ENCODE measurements at places on chromosomes 5 and 9. TPM values are rescaled to one million over a fixed set of nuclear protein-coding genes. Genes with fewer than 3 reads are reported as not detected.

DNA sequence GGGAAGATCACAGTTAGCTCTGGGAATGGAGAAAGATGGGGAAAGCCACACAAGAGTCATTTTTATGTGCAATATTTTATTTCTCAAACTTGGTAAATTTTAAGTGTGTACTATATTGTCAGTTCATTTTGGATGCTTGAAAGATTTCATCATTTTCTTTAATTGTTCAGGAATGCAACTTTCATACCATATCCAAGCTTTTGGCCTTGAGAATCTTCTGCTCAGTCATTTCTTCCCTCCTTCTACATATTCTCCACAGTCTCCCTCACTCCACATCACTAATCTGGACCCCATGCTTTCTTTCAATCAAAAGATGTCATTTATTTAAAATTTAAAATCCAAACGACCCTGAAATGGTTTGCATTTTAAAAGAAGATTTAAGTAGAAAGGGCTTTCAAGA lies 135.4 kb downstream of the FAM114A2 start:
- no peaks in the 10 kb centered on the region for H3K27me3 ChIP-seq
- H3K4me3 ChIP-seq, result no peak overlapping the region
- no peak for DNase-seq
- H3K36me3 ChIP-seq, result no peaks in the 10 kb centered on the region
- no peak overlapping the region for H3K27ac ChIP-seq
- no peaks in the 10 kb centered on the region for H3K4me1 ChIP-seq

DNA sequence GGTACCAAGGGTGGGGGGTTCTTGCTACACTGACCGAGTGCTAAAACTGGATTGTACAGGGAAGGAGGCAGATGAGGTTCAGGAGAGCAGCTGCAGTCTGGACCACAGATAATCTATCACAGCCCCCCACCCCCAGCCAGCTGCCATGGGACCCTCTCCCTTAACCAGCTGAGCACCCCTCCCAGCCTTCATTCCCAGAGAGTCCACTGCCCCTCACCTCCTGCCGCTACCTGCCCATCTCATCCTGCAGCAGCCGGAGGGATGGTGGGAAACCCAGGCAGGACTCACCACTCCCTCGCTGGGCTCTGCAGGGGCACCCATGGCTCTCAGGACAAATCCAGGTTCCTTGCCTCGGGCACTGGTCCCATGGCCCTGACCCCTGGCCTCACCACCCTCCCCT lies 66.7 kb downstream of the MRPL36 start:
- H3K27ac ChIP-seq, result no peak overlapping the region
- no peaks in the 10 kb centered on the region for H3K4me1 ChIP-seq
- no peak for DNase-seq
- no peaks in the 10 kb centered on the region for H3K27me3 ChIP-seq
- H3K4me3 ChIP-seq, result no peak overlapping the region
- no peaks in the 10 kb centered on the region for H3K36me3 ChIP-seq

- H3K4me3 ChIP-seq, result no peak overlapping the region
- H3K27ac ChIP-seq, result no peak overlapping the region
- H3K36me3 ChIP-seq, result no peaks in the 10 kb centered on the region
- H3K4me1 ChIP-seq, result peaks cover 39% of the 10 kb centered on the region
- H3K27me3 ChIP-seq, result no peaks in the 10 kb centered on the region
These were observed 9.6 kb downstream of the NCS1 start for GRCh38 chr9:130181678-130182380.

DNA sequence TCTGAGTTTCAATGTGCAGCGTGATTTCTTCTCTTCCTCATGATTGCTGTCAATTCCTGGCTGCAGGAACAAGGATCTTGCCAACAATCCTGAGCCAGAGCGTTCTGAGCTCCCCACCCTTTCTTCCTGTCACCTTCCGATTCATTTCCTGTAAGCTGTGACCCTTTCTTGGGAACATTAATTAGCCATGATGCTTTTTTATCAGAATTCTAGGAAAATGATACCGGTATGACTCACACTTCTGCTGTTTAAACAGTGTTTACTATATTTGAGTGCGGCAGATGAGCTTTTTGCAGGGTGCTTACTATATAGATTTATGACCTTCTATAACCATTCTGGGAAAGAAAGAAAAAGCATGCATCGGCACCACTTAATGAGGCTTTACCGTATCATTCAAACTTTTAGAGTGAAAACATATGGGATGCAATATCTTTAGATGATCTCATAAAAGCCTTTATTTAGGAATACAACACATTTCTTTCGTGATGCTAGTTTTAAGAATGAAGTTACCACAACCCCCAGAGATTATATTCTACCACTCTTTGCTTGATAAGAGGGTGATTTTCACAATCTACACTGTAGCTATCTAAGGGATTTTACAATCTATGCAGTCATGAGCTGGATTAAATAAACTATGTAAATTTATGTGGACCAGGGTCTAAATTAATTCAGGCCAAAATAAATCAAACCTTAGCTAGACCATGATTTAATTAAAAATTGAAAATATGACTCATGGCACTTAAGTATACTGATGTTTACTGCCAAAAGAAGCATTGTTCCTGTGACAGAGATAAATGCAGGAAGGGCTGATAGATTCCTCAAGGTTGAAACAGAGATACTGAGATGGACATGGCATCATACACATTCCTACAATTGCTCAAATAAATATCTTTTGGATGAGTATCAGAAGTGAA lies 38.0 kb upstream of the OSMR start:
- H3K27me3 ChIP-seq, result no peaks in the 10 kb centered on the region
- H3K4me1 ChIP-seq, result peaks cover 8% of the 10 kb centered on the region
- H3K36me3 ChIP-seq, result no peaks in the 10 kb centered on the region
- H3K27ac ChIP-seq, result no peak overlapping the region
- DNase-seq, result no peak
- H3K4me3 ChIP-seq, result no peak overlapping the region

DNA sequence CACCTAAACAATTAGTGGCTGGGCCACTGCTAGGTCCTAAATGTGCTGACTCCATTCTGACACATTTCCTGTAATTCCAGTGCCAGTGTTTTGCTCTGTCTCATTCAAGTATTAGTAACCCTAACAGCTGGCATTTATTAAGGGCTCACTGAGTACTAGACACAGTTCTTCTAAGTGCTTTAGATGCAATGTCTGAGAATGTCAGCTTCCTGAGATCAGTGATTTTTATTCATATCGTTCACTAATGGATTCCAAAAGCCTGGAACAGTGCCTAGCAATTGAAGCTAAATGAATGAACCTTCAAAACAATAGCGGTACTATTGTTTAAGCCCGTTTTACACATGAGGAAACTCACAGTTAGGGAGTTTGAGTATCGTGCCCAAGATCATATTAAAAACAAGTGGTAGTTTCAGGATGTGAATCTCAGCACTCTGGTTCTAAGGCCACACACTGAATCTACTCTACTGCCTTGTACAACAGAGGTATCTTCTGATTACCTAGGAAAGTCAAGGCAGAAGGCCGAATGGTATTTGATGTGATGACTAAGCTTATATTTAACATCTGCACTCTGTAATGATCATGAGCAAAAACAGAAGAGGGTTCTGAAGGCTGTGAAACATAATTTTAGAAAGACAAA lies 304.0 kb downstream of the PJA2 start:
- H3K27me3 ChIP-seq, result no peaks in the 10 kb centered on the region
- H3K4me3 ChIP-seq, result no peak overlapping the region
- H3K4me1 ChIP-seq, result peaks cover 6% of the 10 kb centered on the region

DNA sequence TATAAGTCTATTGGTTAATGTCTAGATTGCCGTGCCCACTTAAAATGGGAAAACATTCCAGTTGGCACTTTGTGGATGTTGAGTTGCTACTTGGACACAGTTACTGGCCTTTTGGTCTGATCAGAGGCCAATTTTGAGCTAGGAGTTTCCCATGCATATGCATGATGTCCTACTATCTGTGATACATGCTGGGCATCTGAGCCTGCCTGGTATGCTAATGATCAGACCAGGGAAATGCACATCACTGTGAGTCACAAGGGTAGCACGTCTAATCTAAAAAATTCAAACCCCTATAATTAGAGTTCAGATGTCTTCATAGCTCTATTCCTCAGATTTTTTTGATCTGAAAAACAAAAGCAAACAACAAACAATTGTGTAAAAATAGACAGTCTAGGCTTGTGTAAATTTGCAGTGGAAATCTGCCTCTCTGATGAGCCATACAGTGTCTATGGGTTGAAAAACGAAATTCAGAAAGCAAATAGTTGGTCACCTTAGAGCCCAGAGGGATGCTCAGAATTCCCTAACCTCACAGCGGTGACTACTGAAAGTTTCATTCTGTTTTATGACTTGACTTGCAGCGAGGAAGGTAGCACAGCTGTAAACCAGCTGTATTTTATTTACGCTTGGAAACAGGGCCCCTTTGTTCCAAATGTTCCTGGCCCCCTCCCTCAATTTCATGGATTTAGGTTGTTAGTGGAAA lies 37.3 kb downstream of the PALM2AKAP2 start:
- no peaks in the 10 kb centered on the region for H3K27me3 ChIP-seq
- peaks cover 5% of the 10 kb centered on the region for H3K4me1 ChIP-seq
- H3K27ac ChIP-seq, result no peak overlapping the region
- H3K36me3 ChIP-seq, result no peaks in the 10 kb centered on the region
- DNase-seq, result no peak

GRCh38 chr5:137733006-137733405 lies 2.9 kb downstream of the KLHL3 start:
- H3K36me3 ChIP-seq, result no peaks in the 10 kb centered on the region
- peak overlapping the region; percentile 84 for H3K27ac ChIP-seq
- H3K27me3 ChIP-seq, result no peaks in the 10 kb centered on the region
- no peak overlapping the region for H3K4me3 ChIP-seq
- peak; percentile 8 for DNase-seq
- peaks cover 54% of the 10 kb centered on the region for H3K4me1 ChIP-seq

DNA sequence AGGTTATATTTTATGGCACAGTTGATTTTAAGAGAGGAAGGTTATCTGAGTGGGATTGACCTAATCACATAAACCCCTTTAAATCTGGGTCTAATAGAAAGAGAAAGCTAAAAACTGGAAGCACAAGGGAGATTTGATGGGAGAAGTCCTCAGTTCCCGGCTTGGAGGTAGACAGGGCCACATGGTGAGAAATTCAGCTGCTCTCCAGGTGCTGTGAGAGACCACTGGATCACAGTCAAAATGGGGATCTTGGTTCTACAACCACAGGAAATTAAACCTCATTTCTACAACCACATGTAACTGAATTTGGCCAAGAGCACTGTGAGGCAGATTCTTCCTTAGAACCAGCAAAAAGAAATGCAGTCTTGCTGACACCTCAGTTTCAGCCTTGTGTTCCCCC lies 2352.7 kb downstream of the MAT2B start:
- DNase-seq, result no peak
- H3K27me3 ChIP-seq, result no peaks in the 10 kb centered on the region
- no peak overlapping the region for H3K4me3 ChIP-seq
- no peak overlapping the region for H3K27ac ChIP-seq
- H3K4me1 ChIP-seq, result no peaks in the 10 kb centered on the region

GRCh38 chr5:115354246-115354645 lies 57.8 kb upstream of the CCDC112 start:
- no peaks in the 10 kb centered on the region for H3K36me3 ChIP-seq
- no peak overlapping the region for H3K27ac ChIP-seq
- no peaks in the 10 kb centered on the region for H3K4me1 ChIP-seq
- H3K4me3 ChIP-seq, result no peak overlapping the region

GRCh38 chr5:35476797-35477196 lies 140.9 kb upstream of the SPEF2 start:
- H3K27ac ChIP-seq, result no peak overlapping the region
- DNase-seq, result no peak

- peak overlapping the region; percentile 84 for H3K27ac ChIP-seq
- H3K36me3 ChIP-seq, result no peaks in the 10 kb centered on the region
- peak overlapping the region; percentile 47 for H3K4me3 ChIP-seq
- H3K27me3 ChIP-seq, result no peaks in the 10 kb centered on the region
- DNase-seq, result peak; percentile 25
These were observed 716 bp upstream of the OTULIN start for GRCh38 chr5:14663734-14664269.

- DNase-seq, result no peak
- no peaks in the 10 kb centered on the region for H3K27me3 ChIP-seq
- H3K27ac ChIP-seq, result no peak overlapping the region
- no peak overlapping the region for H3K4me3 ChIP-seq
- no peaks in the 10 kb centered on the region for H3K4me1 ChIP-seq
- no peaks in the 10 kb centered on the region for H3K36me3 ChIP-seq
These were observed 84.5 kb upstream of the VCAN start for GRCh38 chr5:83387041-83387440.

DNA sequence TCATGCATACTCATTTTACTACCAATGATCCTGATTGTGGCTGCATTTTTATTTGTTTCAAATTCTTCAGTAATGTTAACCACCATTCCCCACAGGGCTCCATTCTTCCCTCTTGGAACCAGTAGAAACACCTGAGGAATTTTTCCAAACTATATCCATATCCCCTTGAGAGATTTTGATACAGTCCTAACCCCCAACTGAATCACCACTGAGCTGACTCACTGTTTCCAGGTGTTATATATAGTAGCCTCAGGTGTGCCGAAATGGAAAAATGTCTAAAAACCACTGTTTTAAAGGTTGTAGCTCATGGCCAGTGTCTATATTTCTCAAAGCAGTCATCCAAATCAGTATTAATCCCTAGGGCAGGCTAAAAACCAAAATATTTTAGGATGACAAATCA lies 85.2 kb downstream of the MRPS27 start:
- peaks cover 10% of the 10 kb centered on the region for H3K4me1 ChIP-seq
- H3K27me3 ChIP-seq, result no peaks in the 10 kb centered on the region
- H3K36me3 ChIP-seq, result no peaks in the 10 kb centered on the region
- no peak overlapping the region for H3K4me3 ChIP-seq

DNA sequence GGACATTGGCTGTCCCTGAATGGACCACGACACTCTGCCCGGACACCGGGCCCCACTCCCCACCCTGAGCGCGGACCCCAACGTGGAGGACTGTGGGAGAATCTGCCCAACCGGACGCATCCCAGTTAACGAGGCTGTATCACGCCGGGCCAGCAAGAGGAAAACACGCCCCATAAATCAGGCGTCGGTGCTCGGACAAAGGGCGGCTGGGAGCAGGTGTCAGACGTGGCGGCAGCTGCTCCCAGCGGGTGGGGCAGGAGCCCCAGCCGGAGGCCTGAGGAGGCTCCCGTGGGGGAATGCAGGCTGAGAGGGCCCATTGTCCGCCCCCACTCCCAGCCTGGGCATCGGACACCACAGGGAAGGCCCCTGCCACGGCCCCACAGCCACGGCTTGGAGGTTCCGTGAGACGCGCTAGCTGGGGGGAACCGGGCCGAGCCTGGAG lies 19.2 kb downstream of the NOTCH1 start:
- peaks cover 18% of the 10 kb centered on the region for H3K4me1 ChIP-seq
- no peaks in the 10 kb centered on the region for H3K27me3 ChIP-seq
- no peak overlapping the region for H3K4me3 ChIP-seq
- H3K27ac ChIP-seq, result peak overlapping the region; percentile 17

GRCh38 chr9:95940265-95940664 lies 64.8 kb downstream of the ERCC6L2 start:
- H3K4me1 ChIP-seq, result no peaks in the 10 kb centered on the region
- H3K36me3 ChIP-seq, result peaks cover 8% of the 10 kb centered on the region
- H3K27me3 ChIP-seq, result no peaks in the 10 kb centered on the region
- no peak for DNase-seq
- H3K27ac ChIP-seq, result no peak overlapping the region
- H3K4me3 ChIP-seq, result no peak overlapping the region

STK32A gene
- total RNA-seq, result 13.0 TPM

SPATA31E1 gene
- total RNA-seq, result not detected

EDIL3 gene
- 2.5 TPM for total RNA-seq

SH3TC2 gene
- total RNA-seq, result 1.1 TPM

Data from thyroid gland (tissue), 4 donors.